Amniotic epithelial cell (primary cell): ENCODE measurements at places on chromosomes 2 and 18.

GRCh38 chr2:195734931-195735330 is 77.9 kb downstream of the SLC39A10 start:
- DNase-seq = no peak

DNA sequence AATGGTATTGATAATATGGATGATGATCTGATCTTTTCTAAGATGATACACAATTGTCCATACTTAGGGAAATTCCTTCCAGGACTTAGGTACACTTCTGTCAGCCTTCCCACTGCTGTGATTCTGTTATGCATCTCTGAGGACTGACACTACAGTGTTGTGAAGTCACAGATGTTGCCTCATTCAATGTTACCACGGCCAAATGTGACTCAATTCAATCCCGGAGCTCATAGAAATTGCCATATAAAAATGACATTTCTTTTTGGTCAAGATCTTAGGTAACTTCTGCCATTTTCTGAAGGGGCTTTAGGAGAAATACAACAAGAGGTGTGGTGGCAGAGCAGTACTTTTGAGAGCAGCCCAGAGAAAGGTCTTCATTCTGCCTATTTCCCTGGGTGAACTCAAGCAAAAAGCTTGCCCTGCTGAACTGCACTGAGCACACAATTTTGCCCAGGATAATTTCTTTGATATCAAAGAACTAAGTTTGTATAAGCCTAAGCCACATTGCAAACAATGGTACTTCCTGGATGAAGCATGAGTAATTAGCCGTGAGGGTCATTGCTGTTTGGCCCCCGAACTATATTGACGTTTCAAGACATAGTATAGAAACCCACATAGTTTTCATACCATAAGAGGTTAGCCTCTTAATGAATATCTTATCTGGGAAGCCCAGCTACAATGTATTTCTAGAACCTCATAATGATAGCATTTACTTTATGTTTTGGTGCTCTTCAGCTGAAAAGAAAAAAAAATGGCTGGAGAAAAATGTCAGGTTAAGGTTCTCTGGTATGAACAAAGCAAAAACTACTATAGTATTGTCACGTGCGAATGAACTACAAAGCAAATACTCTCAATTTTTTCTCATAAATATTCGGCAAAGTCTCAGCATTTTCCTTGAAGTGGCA is 437.4 kb downstream of the MEIS1 start:
- DNase-seq = peak; percentile 38

- DNase-seq = no peak
Observed at GRCh38 chr18:69978732-69979715, 31.4 kb upstream of the CD226 start.

GRCh38 chr2:197057959-197058358 is 131.5 kb upstream of the PGAP1 start:
- no peak for DNase-seq

- DNase-seq = peak; percentile 61
Observed at GRCh38 chr2:200814917-200815316, 3.2 kb downstream of the BZW1 start.

- peak; percentile 79 for DNase-seq
Observed at GRCh38 chr2:162840598-162841246, 2.2 kb upstream of the KCNH7 start.

- no peak for DNase-seq
Observed at GRCh38 chr2:197626965-197627625, 48.3 kb downstream of the RFTN2 start.

GRCh38 chr18:21047126-21047525 is 64.5 kb downstream of the ROCK1 start:
- DNase-seq = no peak

GRCh38 chr2:237113026-237113795 is 27.5 kb downstream of the COPS8 start:
- DNase-seq = no peak

- DNase-seq = peak; percentile 31
Observed at GRCh38 chr18:49359732-49360444, 100.6 kb downstream of the DYM start.

DNA sequence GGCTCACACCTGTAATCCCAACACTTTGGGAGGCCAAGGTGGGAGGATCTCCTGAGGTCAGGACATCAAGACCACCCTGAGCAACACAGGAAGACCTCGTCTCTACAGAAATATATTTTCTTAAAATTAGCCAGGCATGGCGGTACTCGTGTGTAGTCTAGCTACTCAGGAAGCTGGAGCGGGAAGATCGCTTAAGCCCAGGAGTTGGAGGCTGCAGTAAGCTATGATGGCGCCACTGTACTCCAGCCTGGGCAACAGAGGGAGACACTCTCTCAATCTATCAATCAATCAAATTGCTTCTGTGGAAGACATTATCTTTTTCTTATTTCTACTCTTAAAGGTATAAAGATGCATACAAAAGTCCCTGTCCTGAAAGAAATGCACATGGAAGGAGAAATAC is 11.3 kb downstream of the FEZ2 start:
- no peak for DNase-seq

DNA sequence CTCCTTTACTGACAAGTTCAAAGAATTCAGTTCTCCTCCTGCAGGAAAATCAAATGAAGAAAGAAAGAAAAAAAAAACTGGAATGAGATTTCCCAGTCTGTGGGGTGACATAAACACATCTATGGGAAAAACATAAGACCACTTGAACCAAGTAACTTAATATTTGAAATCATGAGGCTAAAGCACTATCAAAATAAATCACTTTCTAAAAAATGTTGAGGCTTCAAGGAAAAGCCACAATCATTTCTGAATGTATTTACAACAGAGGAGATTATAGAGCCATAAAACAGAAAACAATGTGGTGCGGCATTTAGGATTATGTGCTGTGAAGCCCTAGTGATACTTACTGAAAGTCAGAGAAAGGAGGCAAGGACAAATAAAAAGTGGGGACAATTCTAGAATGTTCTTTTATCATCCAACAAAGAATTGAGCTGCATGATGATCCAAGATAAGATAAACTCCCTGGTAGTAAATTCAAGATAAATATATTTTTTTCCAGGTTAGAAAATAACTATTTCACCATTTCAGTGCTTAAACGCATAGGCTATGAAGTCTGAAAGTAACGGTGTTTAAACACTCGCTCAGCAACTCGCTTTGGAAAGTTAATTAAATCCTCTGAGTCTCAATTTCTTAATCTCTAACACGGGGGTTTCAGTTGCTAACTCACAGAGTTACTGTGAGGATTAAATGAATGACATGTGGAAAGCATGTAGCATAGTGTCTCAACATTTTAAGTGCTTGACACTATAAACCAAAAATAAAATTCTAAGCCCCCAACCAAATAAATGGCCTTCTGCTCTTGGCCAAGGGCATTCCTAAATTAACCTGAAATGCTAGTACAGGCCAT is 288.5 kb downstream of the AGPS start:
- no peak for DNase-seq

- no peak for DNase-seq
Observed at GRCh38 chr18:31884020-31884419, 58.9 kb downstream of the TRAPPC8 start.

DNA sequence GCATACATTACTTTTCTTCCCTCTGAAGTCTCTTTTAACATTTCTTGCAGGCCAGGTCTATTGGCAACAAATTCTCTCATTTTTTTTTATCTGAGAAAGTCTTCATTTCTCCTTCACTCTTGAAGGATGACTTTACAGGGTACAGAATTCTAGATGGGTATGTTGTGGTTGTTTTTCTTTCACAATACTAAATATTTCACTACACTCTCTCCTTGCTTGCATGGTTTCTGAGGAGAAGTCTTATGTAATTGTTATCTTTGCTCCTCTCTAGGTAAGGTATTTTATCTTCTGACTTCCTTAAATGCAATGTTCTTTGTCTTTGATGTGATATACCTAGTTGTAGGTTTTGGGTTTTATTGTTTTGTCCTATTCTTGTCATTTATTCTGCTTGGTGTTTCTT is 371.1 kb downstream of the FIGN start:
- DNase-seq = peak; percentile 76

DNA sequence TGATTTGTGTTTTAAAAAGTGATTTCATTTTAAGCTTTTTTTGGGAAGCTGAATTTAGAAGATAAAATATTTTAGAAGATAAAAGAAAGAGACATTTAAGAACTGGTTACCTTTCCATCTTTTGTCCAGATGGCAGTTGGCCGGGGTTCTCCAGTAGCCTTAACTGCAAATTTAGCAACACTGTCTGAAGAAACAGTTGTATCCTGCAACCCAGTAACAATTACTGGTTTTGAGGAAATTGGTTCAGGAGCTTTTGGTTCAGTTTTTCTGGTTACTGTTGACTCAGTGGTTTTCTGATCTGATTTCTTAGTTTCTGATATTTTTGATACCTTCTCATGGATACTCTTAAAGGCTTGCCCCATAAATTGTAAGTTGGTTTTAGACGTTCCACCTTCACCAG is 49.9 kb downstream of the PLEKHA3 start:
- DNase-seq = no peak

GRCh38 chr2:51695531-51695930 is 663.6 kb upstream of the NRXN1 start:
- no peak for DNase-seq

DNA sequence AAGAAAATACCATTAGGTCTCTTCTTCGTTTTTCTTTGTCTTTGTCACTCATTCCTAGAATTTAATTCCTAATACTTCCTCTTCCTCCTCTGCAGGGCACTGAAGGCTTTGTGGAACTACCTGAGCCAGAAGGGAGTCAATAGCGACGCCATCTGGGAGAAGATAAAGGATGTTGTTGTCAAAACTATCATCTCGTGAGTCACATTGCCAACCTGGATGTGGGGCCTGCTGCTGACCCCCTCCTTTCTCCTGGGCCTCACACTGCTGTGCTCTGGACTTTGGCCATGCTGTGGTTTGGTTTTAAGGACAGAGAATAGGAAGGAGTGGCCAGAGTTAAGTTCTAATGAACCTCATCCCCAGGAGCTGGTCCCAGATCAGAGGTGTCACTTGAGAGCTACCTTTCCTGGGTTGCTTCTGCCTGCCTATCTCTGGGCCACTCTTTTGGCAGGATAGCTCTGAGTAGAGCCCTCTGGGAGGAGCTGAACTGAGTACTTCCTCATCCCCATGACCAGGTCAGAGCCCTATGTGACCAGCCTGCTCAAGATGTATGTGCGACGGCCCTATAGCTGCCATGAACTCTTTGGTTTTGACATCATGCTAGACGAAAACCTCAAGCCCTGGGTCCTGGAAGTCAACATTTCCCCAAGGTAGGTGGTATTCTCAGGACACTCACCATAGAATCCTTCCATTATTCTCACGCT is 33.1 kb upstream of the CYP27A1 start:
- DNase-seq = no peak

GRCh38 chr18:65761636-65762295 is 11.0 kb downstream of the CDH7 start:
- no peak for DNase-seq

DNA sequence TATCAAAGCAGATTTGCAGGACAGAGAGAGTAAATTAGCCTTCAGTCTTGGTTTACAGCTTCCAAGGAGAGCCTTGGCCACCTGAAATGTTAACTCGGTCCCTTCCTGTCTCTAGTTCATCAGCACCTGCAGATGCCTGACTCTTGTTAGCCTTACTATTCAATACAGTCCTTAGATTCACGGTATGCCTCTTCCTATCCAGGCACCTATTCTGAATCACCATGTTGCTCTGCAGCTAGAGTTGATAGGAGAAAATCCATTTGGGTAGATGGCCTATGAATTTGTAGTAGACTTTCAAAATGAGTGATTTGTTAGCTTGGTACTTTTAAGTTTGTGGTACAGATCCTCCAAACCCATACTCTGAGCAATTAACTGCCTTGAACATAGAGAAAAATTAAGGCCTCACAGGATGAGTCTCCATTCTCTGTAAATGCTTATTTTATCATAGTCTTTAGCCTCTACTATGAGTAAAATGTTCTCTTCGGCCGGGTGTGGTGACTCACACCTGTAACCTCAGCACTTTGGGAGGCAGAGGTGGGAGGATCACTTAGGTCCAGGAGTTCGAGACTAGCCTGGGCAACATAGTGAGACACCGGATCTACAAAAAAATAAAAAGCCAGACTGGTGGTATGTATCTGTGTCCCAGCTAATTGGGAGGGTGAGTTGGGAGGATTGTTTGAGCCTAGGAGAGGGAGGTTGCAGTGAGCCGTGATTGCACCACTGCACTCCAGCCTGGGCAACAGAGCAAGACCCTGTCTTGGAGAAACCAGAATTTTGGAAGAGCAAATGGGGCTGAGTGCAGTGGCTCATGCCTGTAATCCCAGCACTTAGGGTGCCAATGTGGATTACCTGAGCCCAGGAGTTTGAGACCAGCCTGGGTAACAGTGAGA is 32.9 kb downstream of the PTCD3 start:
- no peak for DNase-seq

DNA sequence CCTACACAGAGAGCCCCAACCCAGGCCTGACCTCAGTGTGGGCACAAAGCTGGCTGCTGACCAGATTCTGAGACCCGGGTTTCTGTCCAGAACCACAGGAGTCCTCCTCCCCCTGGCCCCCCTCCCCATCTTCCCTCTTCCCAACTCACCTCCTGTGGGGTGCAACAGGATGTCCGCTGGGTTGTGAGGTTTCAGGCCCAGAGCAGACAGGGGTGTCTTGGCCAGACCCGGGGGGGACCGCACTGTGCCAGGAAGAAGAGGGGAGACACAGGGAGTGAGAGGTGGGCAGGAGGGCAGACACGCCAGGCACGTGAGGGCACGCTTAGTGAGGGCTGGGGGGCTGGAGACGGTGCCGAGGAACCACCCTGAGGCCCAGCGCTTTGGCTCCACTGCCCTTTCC is 171.5 kb downstream of the TNS1 start:
- DNase-seq = no peak

DNA sequence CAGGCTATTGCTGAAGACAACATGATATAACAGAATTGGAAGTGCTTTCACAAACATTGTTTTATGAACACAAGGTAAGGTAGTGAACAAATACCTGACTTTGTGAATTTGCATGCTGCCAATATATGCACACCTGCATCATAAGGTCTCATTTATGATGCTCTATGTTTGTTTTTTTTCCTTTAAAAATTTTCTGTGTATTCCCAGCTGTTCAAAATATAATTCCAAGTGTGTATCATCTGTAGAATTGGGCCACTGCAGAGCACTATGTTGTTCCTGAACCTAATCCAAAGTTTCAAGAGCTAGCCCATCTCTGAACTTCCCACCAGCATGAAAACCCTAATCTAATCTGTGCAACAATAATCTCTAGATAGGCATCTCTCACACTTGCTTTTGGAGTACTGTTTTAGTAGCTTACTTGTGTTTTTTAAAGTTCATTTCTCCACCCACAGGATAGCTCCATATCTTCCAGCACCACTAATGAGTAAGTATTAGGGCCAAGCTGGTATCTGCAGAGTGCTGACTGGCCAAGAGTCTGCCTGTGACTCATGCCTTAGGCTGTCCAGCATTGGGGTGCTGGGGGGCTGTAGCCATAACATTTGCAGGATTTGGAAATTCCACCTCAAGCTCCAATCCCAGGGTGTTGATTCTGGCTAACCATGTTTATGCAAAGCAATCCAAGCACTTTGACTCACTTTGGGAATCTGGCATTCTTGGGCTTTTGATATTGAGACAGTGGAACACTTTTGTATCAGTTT is 208.2 kb upstream of the REV1 start:
- peak; percentile 83 for DNase-seq
